ENCODE measurements at places on chromosomes 5 and 9. TPM values are rescaled to one million over a fixed set of nuclear protein-coding genes. Genes with fewer than 3 reads are reported as not detected.

FBP2 gene
- not detected for total RNA-seq

CXCL14 gene
- total RNA-seq, result not detected

TAF11L5 gene
- total RNA-seq, result not detected

FBP1 gene
- total RNA-seq, result 3.7 TPM

PTGR1 gene
- total RNA-seq, result 2.0 TPM

TRIM36 gene
- total RNA-seq, result not detected

C9 gene
- total RNA-seq, result not detected

SPATA31C1 gene
- not detected for total RNA-seq

WNT8A gene
- total RNA-seq, result not detected

ANKRD20A1 gene
- total RNA-seq, result 1.3 TPM

DNA sequence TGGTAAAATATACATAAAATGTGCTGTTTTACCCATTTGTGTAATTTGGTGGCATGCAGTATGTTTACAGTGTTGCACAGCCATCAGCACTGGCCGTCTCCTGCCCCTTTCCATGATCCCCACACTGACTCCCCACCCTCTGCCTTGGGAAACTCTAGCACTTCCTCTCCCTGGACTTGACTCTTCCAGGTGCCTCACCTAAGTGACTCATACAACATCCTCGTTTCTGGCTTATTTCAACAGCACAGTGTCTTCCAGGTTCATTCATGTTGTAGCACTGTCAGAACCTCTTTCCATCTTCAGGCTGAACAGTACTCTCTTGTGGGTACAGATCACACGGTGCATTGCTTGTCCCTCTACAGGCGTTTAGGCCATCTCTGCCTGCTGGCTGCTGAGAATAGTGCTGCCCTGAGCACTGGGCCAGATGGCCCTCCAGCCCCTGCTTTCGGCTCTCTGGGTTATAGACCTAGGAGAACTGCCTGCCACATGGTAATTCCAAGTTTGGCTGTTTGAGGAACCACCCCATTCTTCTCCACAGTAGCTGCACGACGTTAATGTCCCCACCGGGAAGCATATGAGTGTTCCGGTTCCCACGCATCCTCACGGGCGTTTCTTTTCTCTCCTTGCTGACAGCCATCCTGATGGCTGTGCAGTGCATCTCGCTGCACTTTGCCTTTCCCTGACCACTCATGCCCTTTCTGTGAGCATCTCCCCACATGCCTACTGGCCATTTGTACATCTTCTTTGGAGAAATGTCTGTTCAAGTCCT is 211.8 kb downstream of the FANCC start:
- H3K27ac ChIP-seq, result no peak overlapping the region
- no peaks in the 10 kb centered on the region for H3K27me3 ChIP-seq
- no peak for DNase-seq
- no peaks in the 10 kb centered on the region for H3K4me1 ChIP-seq

DNA sequence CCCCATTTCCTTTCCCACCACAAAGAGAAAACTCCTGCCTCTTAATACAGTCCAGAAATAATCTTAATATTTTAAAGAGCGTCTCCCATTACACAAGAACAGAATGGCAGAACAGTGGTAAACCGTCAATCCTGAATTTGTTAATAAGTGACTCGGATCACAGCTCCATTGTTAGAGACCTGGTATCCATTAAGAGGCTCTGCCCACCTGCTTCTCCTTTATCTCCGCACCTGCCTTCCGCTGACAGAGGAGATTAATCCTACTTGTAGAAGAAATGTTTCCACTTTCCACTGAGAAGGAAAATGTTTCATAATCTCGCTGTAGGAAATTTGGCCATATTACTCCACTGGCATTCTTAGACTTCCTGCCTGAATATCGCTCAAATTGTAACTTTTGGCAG is 1493.2 kb downstream of the MAT2B start:
- no peaks in the 10 kb centered on the region for H3K27me3 ChIP-seq
- DNase-seq, result no peak
- no peaks in the 10 kb centered on the region for H3K36me3 ChIP-seq
- H3K4me1 ChIP-seq, result no peaks in the 10 kb centered on the region

GRCh38 chr9:27785714-27786100 is 212.4 kb upstream of the C9orf72 start:
- no peaks in the 10 kb centered on the region for H3K27me3 ChIP-seq
- H3K27ac ChIP-seq, result no peak overlapping the region
- H3K4me3 ChIP-seq, result no peak overlapping the region
- H3K36me3 ChIP-seq, result no peaks in the 10 kb centered on the region
- DNase-seq, result no peak

DNA sequence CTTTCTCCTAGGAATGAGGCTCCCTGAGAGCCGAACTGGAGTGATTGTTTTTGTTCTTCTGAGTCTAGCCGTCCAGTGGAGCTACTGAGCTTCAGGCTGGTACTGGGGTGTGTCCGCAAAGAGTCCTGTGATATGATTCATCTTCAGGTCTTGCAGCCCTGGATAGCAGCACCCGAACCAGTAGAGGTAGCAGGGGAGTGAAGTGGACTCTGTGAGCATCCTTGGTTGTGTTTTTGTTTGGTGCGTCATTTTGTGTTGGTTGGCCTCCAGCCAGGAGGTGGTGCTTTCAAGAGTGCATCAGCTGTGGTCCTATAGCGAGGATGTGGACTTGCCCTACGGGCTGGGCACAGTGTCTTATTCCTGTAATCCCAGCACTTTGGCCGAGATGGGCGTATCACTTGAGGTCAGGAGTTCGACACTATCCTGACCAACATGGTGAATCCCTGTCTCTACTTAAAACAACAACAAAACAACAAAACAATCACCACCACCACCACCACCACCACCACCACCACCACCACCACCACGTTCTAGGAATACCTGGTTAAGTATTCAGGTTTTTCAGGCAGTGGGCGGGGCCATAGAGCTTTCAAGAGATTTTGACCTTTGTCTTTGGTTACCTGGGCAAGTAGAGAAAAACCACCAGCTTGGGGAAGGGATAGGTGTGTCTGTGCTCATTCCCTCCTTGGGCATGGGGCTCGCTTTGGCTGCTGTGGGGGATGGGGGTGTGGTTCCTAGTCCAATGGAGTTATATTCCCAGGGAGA is 154.0 kb downstream of the WDR70 start:
- no peaks in the 10 kb centered on the region for H3K4me1 ChIP-seq
- no peak overlapping the region for H3K27ac ChIP-seq
- H3K4me3 ChIP-seq, result no peak overlapping the region
- no peak for DNase-seq
- peaks cover 11% of the 10 kb centered on the region for H3K36me3 ChIP-seq

DNA sequence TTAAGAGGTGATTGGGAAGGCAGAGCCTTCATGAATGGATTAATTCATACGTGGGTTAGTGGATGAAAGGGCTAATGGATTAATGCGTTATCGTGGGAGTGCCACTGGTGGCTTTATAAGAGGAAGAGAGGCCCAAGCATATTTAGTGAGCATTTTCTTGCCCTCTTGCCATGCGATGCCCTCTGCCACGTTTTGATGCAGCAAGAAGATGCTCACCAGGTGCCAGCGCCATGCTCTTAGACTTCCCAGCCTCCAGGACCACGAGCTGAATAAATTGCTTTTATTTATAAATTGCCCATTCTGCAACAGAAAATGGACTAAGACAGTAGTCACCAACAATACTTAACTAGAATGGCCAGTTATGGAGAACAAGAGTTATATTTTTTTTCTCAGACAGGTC is 24.2 kb downstream of the DAPK1 start:
- no peaks in the 10 kb centered on the region for H3K36me3 ChIP-seq
- H3K4me3 ChIP-seq, result no peak overlapping the region
- no peaks in the 10 kb centered on the region for H3K4me1 ChIP-seq
- no peak for DNase-seq

GRCh38 chr5:116237917-116238500 is 153.2 kb downstream of the COMMD10 start:
- no peak overlapping the region for H3K4me3 ChIP-seq
- H3K4me1 ChIP-seq, result no peaks in the 10 kb centered on the region
- no peaks in the 10 kb centered on the region for H3K27me3 ChIP-seq
- H3K27ac ChIP-seq, result no peak overlapping the region
- no peak for DNase-seq
- peaks cover 7% of the 10 kb centered on the region for H3K36me3 ChIP-seq

- peaks cover 2% of the 10 kb centered on the region for H3K4me1 ChIP-seq
- no peak overlapping the region for H3K4me3 ChIP-seq
- no peak for DNase-seq
- no peaks in the 10 kb centered on the region for H3K36me3 ChIP-seq
- no peak overlapping the region for H3K27ac ChIP-seq
These were observed 113.3 kb downstream of the SCAMP1 start for GRCh38 chr5:78473751-78474150.

GRCh38 chr9:28999057-28999456 is 1425.8 kb upstream of the C9orf72 start:
- H3K36me3 ChIP-seq, result no peaks in the 10 kb centered on the region
- H3K4me3 ChIP-seq, result no peak overlapping the region
- H3K4me1 ChIP-seq, result no peaks in the 10 kb centered on the region
- H3K27ac ChIP-seq, result no peak overlapping the region
- no peaks in the 10 kb centered on the region for H3K27me3 ChIP-seq
- no peak for DNase-seq

DNA sequence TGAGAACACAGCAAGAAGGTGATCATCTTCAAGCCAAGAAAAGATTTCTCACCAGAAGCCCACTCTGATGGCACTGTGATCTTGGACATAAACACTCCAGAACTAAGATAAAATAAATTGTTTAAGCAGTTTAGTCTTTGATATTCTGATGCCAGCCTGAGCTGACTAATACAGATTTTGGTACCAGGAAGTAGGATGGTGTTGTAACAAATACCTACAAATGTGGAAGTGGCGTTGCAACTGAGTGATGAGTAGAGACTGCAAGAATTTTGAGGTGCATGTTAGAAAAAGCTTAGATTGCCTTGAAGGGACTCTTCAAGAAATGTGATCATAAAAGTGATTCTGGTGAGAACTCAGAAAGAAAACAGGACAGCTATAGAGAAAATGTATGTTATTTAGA is 592.4 kb upstream of the DAB2 start:
- H3K27me3 ChIP-seq, result peaks cover 4% of the 10 kb centered on the region

DNA sequence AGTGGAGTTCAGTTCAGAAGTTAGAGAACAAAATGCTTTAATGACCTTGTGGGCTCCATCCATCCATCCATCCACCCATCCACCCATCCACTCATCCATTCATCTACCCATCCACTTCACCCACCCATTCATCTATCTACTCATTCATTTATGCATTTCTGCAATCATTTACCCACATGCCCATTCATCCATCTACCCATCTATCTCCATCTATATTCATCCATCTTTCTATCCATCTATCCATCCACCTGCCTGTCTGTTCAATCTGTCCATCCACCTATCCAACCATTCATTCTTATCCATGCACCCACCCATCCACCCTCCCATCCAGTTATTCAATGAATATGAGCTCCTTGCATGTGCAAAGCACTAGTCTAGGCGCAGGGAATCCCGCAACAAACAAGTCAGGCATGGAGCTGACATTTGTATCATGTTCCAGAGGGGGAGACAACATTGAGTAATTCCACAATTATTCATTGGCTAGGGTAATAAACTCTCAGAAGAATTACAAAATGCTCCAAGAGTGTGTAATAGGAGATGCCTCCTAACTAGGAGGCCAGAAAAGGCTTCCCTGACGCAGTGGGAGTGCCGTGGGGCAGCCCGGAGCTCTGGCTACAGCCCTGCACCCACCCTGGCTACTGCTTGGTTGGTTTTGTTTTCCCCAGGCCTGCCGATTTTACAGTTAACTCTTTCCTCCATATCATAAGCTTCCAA is 211.2 kb downstream of the NXNL2 start:
- no peak for DNase-seq
- H3K27me3 ChIP-seq, result peaks cover 53% of the 10 kb centered on the region
- H3K4me3 ChIP-seq, result no peak overlapping the region
- H3K4me1 ChIP-seq, result peaks cover 2% of the 10 kb centered on the region
- peaks cover 3% of the 10 kb centered on the region for H3K36me3 ChIP-seq

DNA sequence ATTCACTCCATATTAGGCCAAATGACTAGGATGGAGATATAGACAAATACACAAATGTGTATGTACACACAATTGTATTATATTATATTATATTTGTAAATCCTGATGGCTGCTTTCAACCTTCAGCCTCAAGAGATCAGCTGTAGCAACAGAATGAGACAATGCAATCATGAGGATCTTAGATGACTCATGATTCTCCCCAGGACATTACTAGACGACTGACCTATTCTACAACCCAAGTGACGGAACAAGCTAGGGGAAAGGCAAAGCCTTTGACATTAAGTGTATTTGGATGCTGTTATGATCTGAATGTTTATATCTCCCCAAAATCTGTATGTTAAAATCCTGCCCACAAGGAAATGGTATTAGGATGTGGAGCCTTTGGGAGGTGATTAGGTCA is 66.5 kb downstream of the COX7C start:
- no peak overlapping the region for H3K27ac ChIP-seq
- H3K27me3 ChIP-seq, result peaks cover 23% of the 10 kb centered on the region
- DNase-seq, result no peak

- no peak overlapping the region for H3K4me3 ChIP-seq
- H3K27ac ChIP-seq, result no peak overlapping the region
- no peak for DNase-seq
- no peaks in the 10 kb centered on the region for H3K36me3 ChIP-seq
- H3K4me1 ChIP-seq, result no peaks in the 10 kb centered on the region
These were observed 430.4 kb downstream of the CAAP1 start for GRCh38 chr9:26462213-26462612.

GRCh38 chr5:75736273-75736672 is 19.0 kb upstream of the POC5 start:
- H3K36me3 ChIP-seq, result peaks cover 2% of the 10 kb centered on the region
- H3K27ac ChIP-seq, result no peak overlapping the region
- no peak overlapping the region for H3K4me3 ChIP-seq
- DNase-seq, result no peak

DNA sequence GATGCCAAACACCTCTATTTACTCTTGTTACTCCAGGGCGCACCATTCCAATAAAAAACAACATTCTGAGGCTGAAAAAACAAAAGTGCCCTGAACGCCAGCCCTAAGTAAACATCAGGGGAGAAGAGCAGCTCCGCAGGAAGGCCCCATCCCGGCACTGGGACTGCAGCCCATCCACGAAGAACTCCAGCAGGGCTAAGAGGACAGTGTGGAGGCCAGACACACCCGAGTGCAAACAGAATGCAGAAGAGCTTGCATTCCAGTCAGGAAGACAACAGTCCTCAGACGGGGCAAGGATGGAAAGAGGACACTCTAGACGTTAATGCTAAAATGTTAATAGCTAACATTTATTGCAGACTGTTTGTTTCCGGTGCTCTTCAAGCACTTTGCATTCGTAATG is 33.0 kb downstream of the FAM240B start:
- H3K4me1 ChIP-seq, result peaks cover 9% of the 10 kb centered on the region
- H3K27me3 ChIP-seq, result peaks cover 36% of the 10 kb centered on the region
- DNase-seq, result no peak

DNA sequence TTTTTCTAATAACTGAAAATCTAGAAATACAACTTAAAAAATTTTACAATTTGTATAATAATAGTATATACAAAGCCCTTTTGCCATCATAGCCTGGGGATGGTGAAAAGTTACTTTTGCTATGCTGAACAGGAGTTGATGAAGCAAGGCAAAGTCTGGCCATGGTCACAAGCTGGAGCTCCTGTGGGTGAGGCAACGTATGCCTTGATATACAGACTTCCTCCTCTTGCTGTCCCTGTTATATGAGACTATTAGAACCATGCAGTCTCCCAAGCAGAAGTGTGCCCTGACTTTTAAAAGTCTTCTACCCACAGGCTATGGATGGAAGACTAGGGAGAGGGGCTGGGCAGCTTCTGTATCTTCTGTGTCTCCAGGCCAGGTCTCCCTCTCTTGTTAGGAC is 15.7 kb downstream of the FAM151B start:
- no peak overlapping the region for H3K27ac ChIP-seq
- DNase-seq, result no peak
- no peaks in the 10 kb centered on the region for H3K36me3 ChIP-seq
- peak overlapping the region; percentile 64 for H3K4me3 ChIP-seq
- H3K4me1 ChIP-seq, result peaks cover 9% of the 10 kb centered on the region

- H3K27ac ChIP-seq, result no peak overlapping the region
- DNase-seq, result no peak
- no peak overlapping the region for H3K4me3 ChIP-seq
These were observed 32.3 kb upstream of the NRG2 start for GRCh38 chr5:140075371-140075770.

All from T-helper 17 cell (primary cell).